ENCODE measurements at places on chromosomes 12 and 14.

DNA sequence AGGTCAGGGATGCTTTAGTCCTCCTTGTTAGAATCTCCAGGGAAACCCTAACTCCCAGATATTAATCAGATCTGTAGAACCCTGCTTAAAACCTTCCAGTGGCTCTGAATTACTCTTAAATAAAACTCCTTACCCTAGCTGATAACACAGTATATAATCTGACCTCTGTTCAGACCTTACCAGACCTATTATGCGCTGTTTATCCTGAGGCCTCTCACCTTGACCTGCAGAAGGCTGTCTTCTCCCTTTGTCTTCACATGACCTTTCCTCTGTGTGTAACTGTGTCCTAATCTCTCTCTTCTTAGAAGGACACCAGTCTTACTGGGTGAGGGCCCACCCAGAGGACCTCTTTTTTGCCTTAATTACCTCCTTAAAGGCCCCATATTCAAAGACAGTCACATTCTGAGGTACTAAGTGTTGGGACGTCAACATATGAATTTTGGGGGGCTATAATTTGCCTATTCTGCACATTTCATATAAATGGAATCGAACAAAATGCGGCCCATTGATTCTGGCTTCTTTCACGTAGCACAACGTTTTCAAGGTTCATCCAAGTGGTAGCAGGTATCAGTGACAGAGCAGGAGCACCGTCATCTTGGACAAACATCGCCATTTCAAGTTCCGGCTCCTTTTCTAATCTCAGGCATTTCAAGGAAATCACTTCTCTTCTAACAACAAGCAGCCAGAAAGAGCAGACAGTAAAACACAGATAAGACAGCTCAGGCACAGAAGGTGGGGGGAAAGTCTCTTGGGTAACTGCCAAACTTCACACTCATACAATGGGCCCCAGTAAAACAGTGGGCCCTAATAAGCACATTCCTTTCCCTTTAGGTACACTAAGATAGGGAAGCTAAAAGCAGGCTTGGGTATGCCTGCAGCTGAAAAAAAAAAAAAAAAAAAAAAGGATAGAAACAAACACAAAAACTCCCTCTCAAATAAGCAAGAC lies 200.2 kb upstream of the NUDT4 start:
- peak; percentile 23 for DNase-seq

DNA sequence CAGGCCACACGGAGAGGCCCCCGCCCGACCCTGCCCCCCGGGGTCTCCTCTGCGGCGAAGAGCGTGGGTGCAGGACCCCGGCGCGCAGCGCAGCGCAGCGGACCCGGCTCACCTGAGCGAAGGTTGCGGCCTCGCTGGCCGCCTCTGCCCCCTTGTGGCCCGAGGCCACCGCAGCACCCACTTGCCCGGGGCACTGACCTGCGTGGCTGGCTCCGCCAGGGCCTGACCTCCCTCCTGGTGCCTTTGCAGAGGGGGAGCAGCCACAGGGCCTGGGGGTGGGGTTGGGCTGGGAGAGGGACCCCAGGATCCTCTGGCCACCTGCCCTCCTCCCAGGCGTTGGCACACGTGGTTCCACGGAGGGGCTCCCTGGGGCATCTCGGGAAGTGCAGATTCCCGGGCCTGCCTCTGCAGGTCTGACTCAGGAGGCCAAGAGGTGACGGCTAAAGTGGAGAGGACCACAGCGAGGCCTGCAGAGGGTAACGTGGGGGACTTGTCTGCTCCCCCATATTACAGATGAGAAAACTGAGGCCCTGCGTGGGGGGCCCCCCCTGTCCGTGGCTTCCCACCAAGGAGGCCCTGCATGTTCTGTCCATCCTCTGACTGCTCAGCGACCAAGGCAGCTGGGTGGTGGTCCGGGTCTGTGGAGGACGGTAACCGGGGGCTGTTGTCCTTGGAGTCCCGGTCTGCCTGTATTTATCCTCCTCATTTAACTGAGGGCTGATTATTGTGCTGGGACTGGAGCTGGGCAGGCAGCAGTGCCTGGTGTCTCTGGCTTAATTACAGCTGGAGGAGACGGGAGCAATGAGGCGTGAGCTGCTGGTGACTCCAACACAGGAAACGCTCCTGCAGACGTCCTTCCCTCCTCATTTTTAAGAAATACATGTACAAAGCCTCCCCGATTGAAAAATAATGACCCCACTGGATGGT lies 67.9 kb upstream of the BEGAIN start:
- DNase-seq: no peak

DNA sequence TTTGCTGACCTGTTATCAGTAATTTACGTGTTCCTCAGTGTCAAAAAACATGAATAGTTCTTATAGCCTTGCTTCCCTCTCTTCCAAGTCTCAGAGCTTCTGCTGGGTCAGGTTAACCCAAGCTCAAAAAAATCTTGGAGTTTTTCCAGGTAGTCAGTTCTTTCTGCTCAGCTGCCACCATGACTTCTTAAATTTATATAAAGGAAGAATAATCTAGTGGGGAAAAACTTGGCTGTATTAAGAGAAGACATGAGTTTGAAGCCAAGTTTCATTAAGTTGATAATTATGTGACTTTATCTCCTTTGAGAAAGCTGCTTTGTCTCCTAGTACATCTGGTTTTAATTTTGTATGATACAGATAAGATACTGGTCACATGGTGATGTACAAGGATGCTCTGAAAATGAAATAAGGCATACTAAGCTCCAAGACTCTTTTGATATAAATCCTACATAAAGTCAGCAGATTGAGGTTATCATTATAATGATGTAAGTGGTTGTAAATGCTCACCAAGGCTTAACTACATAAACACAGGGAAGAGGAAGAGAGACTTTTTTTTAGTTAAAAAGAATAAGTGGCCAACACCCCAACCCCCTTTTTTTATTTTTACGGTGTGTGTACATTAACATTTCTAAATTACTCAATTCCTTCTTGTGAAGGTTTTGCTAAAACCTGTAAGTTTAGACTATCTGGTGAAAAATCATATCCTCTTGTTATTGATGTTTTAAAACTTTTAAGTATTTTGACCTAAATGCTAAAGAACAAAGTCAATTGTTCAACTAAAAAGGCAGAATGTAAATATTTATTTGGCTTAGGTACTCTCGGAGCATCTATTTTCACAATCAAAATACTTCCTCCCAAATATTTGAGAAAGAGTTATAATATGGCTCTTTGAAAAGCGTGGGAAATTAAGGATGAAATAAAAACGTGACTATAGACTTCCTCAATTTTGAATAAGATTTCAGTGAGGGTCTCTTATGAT lies 84.1 kb upstream of the SLC38A2 start:
- DNase-seq: no peak

DNA sequence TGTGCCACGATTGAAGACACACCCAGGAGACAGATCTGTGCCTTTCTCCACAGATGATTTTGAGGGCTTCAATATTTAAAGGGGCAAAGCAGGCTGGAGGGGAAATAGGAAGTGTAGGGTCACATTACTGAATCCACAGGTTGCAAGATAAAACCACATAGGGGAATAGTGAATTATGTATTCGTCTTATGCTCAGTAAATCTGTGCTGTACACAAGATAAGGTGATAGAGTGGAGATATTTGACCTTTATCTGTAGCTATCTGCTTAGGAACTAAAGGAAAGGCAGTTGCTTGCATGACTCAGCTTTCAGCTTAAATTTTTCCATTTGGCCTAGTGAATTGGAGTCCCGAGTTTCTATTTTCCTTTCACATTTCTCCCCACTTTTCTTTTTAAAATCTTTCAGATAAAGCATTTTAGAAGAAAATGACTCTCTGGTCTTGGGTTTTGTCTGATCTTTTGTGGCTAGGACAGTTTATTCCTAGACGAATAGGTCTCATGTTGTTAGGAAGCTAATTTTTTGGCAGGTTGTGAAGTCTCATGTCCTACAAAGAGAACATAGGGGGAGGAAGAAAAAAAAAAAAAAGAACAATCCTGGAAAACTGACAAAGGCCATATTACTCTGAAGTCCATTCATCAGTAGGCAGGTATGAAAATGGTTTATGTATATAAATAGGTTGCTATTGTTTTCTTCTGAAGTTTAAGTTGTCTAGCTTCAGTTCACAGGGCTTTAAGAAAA lies 55.4 kb downstream of the FBXO33 start:
- DNase-seq: peak; percentile 27

DNA sequence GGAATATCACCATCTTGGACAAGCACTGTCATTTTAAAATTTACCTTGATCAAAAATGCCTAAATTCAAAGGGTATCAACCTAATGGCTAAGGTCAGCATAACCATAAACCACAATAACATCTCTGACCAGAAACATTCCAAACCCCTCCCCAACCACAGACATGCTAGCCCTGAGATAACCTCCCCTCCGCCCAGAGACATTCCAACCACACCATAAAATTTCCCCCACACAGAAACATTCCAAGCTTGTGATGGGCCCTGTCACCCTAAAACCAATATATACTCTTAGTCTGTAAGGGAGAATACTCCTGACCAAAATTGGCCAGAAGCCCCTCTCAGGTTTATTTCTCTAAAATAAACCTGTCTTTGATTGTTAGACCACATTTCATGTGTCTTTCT lies 17.7 kb downstream of the EPYC start:
- DNase-seq: no peak

DNA sequence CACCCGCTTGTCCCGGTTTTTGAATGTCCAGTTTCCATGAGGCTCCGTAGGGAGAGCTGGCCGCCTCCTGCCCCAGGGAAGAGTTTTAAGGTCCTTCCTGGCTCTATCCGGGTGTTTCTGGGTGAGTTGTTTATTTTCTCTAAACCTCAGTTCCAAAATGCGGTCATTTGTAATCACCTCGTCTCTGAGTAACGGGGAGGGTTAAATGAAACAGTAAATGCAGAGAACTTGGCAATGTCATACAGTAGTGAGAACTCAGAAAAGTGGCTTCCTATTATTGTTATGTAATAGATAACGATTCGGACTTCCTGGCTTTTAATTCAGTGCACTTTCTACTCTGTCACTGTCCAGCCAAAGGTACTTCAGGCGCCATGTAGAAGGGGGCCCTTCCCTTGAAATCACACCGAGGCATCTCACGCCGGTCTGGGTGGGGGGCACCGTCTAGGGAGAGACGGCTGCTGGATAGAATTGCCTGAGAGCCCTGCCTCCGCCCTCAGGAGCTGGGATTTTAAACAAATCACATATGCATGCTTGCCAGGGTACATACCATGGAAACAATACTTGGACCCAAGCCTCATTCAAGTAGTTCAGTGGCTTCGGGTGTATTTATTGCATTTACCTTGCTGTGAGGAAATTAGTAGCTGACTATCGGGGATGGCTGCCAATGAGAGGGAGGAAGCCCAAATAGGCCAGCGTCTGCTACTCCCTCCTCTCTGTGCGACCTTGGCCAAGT lies 26.4 kb downstream of the NOS1 start:
- no peak for DNase-seq

DNA sequence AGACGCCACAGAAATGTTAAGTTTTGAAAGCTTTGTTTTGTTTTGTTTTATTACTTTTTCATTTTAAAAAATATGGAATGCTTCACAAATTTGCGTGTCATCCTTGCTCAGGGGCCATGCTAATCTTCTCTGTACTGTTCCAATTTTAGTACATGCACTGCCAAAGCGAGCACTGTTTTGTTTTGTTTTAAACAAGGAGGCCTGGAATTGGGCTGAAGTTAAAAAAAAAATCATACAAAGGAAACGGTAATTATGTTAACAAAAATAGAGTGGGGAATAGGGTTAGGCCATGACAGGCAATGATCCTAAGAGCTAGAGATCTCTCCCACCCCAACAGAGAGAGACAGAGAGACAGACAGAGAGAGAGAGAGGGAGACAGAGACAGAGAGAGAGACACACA lies 57.0 kb downstream of the ZFP36L1 start:
- DNase-seq: no peak

- DNase-seq: no peak
These were observed 3.2 kb upstream of the NACA start for GRCh38 chr12:56728139-56728861.

DNA sequence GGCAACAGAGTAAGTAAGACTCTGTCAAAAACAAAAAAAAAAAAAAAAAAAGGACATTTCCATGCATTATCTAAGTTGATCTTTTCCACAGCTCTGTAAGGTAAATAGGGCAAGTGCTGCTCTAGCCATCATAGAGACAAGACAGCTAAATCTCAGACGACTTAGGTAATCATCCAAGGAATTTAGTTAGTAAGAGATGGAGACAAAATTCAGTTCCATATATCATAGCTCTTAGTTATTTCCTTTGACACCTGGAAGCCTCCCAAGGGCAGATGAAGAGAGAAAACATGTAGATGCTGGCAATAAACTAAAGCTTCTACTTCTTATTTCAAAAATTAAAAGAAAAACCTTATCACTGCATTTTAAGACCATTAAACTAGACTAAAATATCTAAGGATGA lies 48.7 kb downstream of the ST8SIA1 start:
- DNase-seq: no peak

- no peak for DNase-seq
These were observed 66.5 kb downstream of the TRAFD1 start for GRCh38 chr12:112191840-112192321.

DNA sequence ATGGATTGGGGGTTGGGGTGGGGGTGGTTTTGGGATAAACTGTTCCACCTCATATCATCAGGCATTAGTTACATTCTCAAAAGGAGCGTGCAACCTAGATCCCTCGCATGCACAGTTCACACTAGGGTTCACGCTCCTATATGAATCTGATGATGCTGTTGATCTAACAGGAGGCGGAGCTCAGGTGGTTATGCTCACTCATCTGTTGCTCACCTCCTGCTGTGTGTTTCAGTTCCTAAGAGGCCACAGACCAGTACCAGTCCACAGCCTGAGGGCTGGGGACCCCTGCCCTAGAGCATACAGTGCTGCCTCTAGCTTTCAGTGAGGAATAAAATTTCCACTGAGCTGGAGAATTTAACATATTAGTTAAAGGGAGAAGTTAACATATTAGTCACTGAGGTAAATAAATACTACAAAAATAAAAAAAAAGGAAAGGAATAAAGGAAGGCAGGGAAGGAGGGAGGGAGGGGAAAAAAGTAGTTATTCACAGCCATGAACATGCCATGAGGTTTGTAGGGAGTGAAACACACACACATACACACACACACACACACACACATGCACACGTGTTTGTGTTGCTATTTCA lies 612.7 kb upstream of the TBX3 start:
- no peak for DNase-seq

GRCh38 chr12:39805651-39806050 lies 186.0 kb upstream of the ABCD2 start:
- no peak for DNase-seq

- peak; percentile 0 for DNase-seq
These were observed 250.6 kb downstream of the KSR2 start for GRCh38 chr12:117718141-117718540.

DNA sequence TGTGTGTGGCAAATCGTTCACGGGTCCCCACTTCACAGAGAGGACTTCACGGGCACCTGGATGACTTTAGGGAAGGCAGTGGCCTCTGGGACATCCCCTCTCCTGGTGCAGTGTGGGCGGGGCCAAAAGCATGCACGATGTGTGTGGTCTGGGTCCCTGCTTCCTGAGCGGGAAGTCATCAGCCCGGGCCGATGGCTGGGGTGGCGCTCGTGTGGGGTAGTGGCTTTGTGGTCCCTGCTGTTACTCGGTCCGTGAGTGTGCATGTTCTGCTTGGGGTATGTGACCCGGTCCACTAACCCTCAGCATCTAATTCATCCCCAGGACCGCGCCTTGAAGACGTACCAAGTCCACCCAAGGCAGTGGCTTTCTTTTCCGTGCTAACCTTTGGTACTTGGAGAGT lies 142.5 kb upstream of the RTL1 start:
- no peak for DNase-seq

- DNase-seq: no peak
These were observed 578 bp downstream of the DCAF5 start for GRCh38 chr14:69152181-69152901.
